ENCODE measurements at places on chromosomes 3 and 15. TPM values are rescaled to one million over a fixed set of nuclear protein-coding genes. Genes with fewer than 3 reads are reported as not detected.

- H3K4me3 ChIP-seq, result no peak overlapping the region
- H3K27ac ChIP-seq, result no peak overlapping the region
- H3K27me3 ChIP-seq, result no peaks in the 10 kb centered on the region
- H3K36me3 ChIP-seq, result no peaks in the 10 kb centered on the region
These were observed 81.6 kb upstream of the CHMP2B start for GRCh38 chr3:87145553-87145952.

Gene XCR1
- total RNA-seq, result 0.26 TPM

DNA sequence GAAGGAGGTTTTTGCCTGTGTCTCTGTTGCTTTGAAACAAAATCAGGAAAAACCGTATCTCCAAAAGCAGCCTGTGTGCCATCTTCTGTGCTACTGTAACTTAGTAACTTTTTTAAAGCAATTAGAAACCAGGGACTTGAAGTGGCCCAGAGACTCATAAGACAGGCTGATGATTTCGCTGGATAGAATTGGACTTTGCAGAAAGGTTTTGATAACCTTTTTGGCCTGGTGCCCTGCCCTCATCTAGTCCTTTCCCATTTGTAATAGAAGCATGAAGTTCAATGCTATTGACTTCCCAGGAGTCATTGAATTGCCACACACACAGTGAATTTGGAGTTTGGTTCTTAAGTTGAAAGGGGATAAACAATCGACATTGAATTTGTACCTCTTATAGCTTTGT lies 157.2 kb downstream of the PTPRG start:
- no peaks in the 10 kb centered on the region for H3K4me1 ChIP-seq
- no peak overlapping the region for H3K4me3 ChIP-seq
- no peaks in the 10 kb centered on the region for H3K36me3 ChIP-seq
- DNase-seq, result no peak

GRCh38 chr3:183519891-183520290 lies 35.6 kb downstream of the KLHL6 start:
- DNase-seq, result no peak
- H3K27ac ChIP-seq, result no peak overlapping the region
- H3K4me1 ChIP-seq, result no peaks in the 10 kb centered on the region
- H3K4me3 ChIP-seq, result no peak overlapping the region
- H3K27me3 ChIP-seq, result no peaks in the 10 kb centered on the region
- no peaks in the 10 kb centered on the region for H3K36me3 ChIP-seq

DNA sequence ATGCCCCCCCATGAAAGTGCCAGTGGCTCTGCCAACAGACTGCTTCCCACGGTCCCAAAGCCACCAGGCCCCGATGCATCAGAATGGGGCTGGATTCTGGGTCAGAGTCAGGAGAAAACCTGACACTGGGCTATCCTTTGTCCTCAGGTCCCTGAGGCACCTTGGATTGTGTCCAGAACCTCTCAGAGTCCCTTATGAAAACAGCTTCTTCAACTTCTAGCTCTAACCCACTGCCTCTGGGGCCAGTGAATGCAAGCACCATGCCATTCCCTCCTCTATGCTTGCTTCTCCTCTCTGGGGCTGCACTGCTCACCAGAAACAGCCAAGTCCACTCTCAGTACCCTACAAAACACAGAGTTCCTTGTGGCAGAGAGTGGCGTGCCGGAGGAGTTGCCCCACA lies 9.9 kb downstream of the CRABP1 start:
- no peak overlapping the region for H3K4me3 ChIP-seq
- DNase-seq, result peak; percentile 13
- no peak overlapping the region for H3K27ac ChIP-seq
- H3K4me1 ChIP-seq, result no peaks in the 10 kb centered on the region
- no peaks in the 10 kb centered on the region for H3K36me3 ChIP-seq
- H3K27me3 ChIP-seq, result no peaks in the 10 kb centered on the region

Gene ZNF620
- total RNA-seq, result 7.0 TPM

DNA sequence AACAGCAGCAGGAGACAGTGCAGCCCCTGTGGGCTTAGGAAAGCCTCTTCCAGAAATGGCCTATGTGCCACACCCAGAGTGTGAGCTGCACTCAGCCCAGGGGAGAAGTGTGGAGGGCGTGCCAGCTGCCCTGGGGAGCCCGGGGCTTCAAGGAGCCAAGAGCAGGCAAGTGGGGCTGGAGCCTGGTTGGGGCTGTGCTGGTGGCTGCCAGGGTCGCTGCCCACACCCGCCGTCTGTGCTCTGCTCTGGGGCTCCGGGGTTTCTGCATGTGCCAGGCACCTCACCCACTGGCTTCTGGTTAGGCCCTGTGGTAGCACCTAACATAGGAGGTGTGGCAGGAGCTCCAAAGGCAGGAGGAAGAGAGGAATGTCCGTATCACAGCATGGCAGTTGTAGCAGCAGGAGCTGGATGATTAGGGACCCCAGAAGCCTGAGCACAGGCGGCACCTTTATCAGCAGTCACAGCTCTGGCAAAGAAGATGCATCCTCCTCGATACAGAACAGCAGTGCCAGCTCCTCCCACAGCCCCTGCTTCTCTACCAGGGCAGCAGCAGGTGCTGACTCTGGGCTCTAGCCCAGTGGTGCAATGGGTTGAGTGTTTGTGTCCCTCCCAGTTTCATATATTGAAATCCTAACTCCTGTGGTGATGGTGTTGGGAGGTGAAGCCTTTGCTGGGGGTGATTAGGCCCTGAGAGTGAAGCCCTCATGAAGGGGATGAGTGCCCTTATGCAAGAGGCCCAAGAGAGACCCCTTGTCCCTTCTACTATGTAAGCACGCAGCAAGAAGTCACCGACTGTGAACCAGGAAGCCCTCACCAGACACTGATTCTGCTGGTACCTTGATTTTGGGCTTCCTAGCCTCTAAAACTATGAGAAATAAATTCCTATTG lies 70.0 kb upstream of the KLF13 start:
- no peak overlapping the region for H3K4me3 ChIP-seq
- H3K36me3 ChIP-seq, result no peaks in the 10 kb centered on the region
- peak; percentile 55 for DNase-seq
- H3K27ac ChIP-seq, result no peak overlapping the region

DNA sequence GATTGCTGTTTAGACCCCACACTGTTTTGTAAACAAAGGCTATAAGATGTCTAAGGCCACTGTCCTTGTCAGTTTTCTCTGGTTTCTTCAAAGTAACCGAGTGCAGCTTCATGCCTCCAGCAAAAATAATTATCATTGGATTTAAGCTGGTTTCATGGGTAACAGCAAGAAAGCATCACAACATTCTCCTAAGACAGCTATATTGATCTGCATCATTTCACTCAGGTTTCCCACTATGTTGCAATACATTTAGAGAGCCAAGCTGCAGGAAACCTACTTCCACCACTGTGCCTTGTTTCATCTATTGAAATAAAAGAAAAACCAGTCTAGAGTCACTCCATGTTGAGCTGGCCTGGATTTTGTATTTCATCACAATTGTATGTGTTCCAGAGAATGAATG lies 351.4 kb downstream of the OXSM start:
- H3K27ac ChIP-seq, result no peak overlapping the region
- no peaks in the 10 kb centered on the region for H3K4me1 ChIP-seq
- no peak overlapping the region for H3K4me3 ChIP-seq

Measured in upper lobe of right lung (tissue), 1 donor.